ENCODE measurements at places on chromosomes 1 and 21.

GRCh38 chr21:42293649-42294272 lies 21.4 kb downstream of the TFF3 start:
- no peak for DNase-seq

DNA sequence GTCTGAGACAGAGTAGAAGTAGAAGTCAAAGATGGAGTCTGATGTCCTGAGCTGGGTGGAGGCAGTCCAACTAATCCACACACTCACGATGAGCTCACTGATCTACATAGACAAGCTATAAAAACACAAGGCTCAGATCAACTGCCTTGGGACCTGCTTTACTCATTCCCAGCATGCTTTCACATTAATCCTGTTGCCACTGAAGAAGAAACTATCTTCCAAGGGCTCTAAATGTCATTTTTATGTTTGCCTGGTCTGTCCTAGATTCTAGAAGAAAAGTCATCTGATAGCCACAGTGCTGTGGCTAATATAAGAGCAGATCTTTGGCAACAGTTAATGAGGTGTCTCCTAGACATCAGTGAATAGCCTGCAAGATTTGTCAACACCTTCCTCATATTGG lies 522.7 kb downstream of the NUF2 start:
- no peak for DNase-seq

DNA sequence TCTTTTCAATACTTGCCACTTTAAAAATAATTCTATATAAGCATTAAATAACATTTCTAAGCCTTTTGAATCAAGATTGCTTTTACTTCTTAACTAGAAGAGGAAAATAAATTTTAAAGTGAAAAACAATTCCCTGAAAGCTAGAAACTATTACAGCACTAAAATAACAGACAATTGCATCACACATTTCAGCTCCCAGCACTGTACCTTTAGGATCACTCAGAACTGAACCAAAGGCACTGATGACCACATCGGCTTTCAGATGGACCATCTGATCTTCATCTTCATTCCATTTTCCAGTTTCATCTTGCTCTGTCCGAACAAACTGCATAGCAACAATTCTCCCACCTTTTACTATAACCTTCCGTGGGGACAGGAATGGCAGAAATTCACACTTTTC lies 347.3 kb downstream of the DPYD start:
- no peak for DNase-seq

DNA sequence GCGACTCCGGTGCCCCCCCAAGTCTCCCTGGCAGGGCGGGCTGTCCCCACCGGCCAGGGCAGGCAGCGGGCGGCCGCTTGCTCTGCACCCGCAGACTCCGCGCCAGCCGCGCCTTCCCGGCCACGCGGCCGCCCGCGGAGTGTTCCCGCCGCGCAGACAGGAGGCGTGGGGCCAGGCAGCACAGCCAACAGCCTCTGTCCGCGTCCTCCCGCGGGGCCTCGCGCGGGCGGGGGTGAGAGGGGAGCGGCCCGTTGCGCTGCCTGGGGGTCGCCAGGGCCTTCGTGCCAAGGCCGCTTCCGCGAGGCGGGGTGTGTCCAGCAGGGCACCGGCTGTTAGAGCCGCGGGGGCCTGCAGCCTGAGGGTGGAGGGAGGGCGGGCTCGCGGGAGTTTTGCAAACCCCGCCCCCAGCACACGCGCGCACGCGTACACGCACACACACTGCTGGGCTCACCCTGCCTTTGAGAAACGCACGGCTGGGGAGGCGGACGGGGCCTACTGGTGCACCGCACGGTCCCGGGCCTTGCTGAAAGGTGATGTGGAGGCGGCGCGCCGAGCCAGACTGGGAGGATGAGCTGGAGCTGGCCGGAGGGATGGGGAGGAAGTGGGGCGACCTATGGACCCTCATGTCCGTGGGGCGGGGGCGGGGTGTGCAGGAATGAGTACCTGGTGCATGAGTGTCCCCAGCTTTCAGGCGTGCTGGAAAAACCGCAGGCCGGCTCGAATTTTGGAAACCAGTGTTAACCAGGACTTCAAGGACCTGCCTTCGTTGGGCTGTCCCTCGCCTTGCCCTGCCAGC lies 41.5 kb downstream of the KIAA1614 start:
- DNase-seq = peak; percentile 67

DNA sequence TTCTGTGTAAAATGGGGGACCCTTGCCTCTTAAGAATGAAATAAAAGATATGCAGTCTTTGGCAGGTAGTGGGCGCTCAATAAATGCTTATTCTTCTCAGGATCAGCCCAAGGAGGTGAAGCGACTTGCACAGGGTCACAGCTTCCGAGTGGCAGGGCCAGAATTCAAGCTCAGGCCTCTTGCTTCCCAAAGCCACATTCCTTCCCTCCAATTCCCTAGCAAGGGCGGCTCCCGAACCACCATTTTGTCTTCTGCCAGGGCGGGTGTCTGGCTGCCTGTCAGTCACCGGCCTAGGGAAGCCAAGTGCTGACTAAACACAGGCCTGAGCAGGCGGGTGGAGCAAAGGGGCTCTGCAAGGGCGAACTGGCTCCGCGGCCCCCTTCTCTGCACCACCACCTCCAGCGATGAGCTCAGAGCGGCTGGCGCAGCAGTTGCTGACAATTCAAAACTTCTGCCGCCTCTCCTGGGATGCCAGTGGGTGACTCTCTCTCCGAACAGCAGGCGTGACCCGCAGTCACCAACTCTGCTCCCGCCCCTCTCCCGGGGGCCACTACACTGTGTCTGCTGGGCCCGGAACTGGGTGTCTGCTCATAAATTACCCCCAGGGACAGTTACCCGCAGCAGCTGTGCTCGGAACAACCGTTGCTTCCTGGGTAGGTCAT lies 10.8 kb downstream of the GPR3 start:
- peak; percentile 22 for DNase-seq

DNA sequence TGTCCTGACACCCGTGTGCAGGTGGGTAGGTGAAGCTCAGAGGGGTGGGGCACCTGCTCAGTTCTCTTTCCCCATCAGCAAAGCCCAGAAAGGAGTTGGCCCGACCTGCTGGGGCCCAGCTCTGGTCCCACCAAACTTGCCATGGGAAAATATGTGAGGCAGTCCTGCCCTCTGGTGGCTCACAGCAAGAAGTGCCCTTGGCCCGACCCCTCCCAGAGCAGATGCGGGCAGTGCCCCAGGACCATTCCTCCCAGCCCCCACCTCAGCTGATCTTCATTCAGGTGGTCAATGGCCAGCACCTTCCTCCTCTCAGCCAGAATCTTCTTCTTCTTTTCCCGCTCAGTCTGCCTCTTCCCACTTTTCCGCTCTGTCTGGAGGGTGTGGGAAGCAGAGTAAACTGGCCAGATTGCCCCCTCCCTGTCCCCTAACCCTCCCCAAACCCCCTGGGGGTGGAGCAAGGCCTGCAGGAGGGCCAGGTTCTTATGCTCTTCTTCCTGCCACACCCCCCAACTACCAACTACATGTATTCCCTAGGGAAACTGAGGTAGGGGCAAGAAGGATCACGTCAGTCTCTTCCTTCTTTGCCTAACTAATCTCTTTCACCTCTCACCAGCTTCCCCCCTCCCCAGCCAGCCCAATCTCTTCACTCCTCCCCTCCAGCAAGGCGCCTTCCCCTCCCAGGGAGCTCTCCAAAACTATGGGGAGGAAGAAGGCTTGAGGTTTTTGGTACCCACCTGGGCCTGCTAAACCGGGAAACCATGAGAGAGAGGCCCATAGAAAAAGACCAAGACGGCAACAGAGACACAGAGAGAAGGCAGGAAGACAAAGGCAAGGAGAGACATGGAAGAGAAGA lies 15.6 kb downstream of the TNNT2 start:
- DNase-seq = peak; percentile 46

DNA sequence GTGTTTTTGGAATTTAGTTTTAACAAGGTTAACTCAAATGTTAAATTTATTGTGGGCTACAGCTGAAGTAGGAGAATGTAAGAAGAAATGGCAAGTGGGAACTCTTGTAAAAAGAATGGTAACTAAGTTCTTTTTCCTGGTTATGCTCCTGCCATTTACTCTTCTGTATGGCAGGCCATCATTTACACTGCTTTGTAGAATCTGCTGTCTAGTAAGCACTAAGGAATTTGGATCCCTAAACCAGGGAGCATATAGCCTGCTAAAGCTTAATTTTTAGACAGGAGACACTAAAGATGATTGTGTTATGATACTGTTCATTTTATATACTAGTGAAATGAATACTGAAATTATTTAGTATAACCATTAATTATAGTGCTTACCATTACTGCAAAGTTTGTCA lies 85.3 kb downstream of the CAMTA1 start:
- no peak for DNase-seq

- DNase-seq = no peak
Measured at GRCh38 chr1:77281491-77282186, at the start of gene AK5. TSS of gene AK5 (plus strand) at chr1:77282019. CDS start at chr1:77282314, 295 bp downstream.

- DNase-seq = no peak
Measured at GRCh38 chr1:38585971-38586370, 273.6 kb downstream of the RRAGC start.

GRCh38 chr1:216044538-216044937 lies 378.7 kb downstream of the USH2A start:
- DNase-seq = no peak

GRCh38 chr1:232593717-232594502 lies 36.0 kb downstream of the SIPA1L2 start:
- DNase-seq = no peak

DNA sequence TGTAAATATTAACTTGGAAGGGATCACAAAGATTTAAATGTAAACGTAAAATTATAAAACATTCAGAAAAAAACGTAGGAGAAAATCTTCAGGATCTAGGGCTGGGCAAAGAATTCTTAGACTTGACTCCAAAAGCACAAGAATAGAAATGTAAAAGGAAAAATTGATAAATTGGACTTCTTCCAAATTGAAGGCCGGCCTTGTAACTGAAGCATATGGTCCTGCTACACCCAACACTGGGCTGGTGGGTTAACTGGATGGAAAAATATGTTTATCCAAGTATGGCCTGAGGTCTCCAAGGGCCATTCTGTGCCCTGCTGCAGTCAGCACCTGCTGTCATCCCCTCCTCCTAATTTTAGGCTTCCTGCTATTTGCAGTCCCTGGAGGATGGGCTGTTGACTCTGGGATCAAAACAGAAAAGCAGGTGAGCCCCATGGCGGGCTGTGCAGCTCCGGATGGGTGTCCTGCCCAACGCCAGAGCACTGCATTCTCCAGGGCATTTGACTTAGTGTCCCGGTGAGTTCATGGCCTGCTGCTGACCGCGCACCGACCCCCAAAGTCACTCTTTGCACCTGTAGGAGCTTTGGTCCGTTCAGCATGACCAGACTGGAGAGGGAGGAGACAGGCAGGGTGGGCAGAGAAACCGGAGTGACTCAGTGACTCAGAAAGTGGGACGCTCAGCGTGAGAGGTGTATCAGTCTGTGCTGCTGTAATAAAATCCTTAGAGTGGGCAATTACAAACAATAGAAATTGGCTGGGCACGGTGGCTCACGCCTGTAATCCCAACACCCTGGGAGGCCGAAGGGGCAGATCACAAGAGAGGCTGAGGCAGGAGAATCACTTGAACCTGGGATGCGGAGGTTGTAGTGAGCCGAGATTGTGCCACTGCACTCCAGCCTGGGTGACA lies 6.1 kb upstream of the AIRE start:
- no peak for DNase-seq

- DNase-seq = no peak
Measured at GRCh38 chr21:29429218-29429617, 130.5 kb downstream of the BACH1 start.

DNA sequence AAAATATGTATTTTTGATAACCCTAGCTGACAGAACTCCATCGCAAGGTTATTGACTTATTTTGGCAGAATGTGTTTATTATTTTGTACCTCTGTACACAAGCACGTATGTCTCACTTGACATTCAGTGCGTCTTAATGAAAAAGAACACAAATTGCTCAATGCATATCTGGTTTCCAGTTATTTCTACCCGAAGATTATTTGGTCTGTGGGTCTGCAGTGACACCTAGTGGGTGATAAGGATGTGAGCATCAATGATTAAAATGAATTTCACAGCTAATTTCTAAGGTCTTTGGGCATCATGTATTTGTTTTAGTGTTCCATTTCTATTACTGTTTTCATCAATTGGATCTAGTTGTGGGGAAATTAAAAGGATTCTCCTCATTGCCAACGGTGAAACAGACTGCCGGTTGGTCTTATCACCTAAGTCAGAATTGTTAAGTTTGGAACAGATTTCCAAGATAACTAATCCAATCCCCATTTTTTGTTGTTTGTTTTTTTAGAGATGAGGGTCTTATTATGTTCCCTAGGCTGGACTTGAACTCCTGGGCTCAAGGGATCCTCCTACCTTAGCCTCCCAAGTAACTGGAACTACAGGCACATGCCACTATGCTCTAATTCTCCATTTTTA lies 13.9 kb downstream of the DDX20 start:
- peak; percentile 77 for DNase-seq

- peak; percentile 26 for DNase-seq
Measured at GRCh38 chr21:34510148-34511142, 1.6 kb downstream of the KCNE1 start.

GRCh38 chr1:118337346-118337745 lies 152.3 kb upstream of the SPAG17 start:
- no peak for DNase-seq

- no peak for DNase-seq
Measured at GRCh38 chr21:27250366-27250765, 283.5 kb upstream of the ADAMTS5 start.

DNA sequence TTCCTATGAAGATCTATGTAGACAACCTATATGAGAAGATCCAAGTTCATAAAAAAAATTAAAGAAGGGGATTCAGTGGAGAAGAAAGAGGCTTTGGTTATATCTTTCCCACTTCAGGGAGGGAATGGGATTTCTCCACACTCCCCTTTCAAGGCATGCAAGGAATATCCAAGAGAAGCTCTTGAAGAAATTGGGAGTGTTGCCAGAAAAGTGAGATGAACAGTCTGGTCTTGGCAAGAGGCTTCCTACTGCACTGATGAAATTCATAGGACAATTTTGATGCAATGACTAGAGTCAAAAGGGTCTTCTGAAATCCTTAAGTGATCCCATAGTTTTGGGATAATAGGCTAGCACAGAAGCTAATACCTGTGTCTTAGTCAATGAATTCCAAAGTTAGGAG lies 153.0 kb downstream of the KCTD3 start:
- no peak for DNase-seq

DNA sequence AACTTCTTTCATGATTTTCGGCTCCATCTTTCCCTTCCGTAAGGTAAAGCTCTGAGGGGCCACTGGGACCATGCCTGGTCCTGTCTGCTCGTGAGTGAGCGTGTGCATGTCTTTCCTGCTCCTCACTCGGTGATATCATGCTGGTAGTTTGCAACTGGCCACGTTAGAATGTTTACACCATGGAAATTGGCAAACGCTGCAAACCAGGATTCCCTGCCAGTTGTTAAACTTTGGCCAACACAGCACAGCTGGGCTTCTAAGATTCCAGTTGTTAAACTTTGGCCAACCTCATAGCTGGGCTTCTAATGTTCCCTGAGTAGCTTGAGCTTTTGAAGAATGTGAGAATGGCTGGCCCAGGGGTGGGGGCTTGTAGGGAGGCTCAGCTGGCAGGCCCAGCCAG lies 68.0 kb upstream of the ACTL8 start:
- DNase-seq = no peak

GRCh38 chr1:206839006-206839560 lies 26.3 kb upstream of the IL20 start:
- DNase-seq = no peak

GRCh38 chr1:199522936-199523335 lies 504.6 kb upstream of the NR5A2 start:
- no peak for DNase-seq

Data from hematopoietic multipotent progenitor cell treated with erythropoietin and hydrocortisone succinate and interleukin-3 and kit ligand, for 15 days (in vitro differentiated cells).